ENCODE measurements at places on chromosomes 16 and 17.
A peak's percentile ranks its signal among the peaks of the same experiment; 100 is the strongest.

- no peak for DNase-seq
Measured at GRCh38 chr17:15247891-15248529, 17.1 kb downstream of the PMP22 start.

- no peak for DNase-seq
Measured at GRCh38 chr16:57781741-57782606, 20.3 kb downstream of the KIFC3 start.

GRCh38 chr17:76901542-76902197 lies 33.5 kb downstream of the MGAT5B start:
- no peak for DNase-seq

DNA sequence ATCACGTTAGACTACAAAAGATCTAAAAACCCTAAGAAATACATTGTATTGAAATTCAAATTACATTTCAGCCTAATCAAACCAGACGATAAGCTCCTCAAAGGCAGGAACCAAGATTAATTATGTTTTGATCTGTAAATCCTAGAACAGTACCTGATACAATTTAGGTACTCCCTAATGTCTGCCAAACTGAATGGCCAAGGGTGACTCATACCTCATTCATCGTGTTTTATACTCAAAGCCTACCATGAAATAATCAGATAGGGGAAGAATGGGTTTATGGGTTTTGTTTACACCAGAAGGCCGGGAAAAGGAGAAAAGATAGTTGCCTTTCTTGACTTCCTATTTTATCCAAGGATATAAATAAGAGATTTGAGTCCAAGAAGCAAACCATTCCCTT lies 19.3 kb downstream of the MMD start:
- DNase-seq, result no peak

- peak; percentile 73 for DNase-seq
Measured at GRCh38 chr16:89922884-89923639, at the start of gene TUBB3. Gene TUBB3 (plus strand): TSS chr16:89923342. CDS start chr16:89923402, 60 bp downstream.

DNA sequence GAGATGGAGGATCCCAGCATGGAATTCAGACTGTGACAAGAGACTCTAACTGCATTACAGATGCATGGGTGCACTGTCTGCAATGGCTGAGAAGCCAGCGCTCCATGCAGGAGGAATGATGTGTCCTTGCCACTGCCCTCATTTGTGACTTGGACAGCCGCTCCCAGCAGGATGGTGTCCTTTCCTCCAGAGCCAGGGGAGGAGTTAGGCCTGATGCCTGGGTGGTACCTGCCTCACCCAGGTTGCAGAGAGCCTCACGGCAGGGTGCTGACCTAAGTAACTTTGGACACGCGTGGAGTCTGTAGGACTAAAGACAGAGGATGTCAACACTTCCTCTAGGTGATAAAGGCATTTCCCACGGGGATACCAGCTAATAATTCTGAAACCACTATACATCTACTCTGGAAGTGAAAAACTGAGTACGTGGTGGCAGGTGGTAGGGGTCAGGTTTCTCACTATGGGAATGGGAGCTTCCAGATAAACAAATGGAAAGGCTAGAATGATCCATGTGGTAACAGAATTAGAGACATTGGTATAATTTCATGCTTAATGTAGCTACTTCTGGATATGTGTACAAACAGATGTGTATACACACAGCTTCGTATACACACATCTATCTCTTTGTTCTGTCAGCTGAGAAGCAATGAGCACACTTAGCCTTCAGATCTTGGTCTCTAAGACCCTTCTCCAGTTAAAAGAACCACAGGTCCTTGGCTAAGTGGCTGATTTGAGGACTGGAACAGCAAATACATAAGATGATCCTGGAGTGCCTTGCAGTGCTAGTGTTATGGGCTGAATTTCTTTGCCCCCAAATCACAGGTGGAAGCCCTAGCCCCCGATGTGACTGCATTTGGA lies 13.7 kb upstream of the CSNK1D start:
- DNase-seq, result no peak

Measured in GM12892 (cell line).